ENCODE measurements at places on chromosomes 13 and 19.

- no peak for DNase-seq
These were observed 14.3 kb downstream of the RASA3 start for GRCh38 chr13:114118086-114118485.

- DNase-seq = no peak
These were observed 453.9 kb downstream of the COG6 start for GRCh38 chr13:40109351-40109844.

DNA sequence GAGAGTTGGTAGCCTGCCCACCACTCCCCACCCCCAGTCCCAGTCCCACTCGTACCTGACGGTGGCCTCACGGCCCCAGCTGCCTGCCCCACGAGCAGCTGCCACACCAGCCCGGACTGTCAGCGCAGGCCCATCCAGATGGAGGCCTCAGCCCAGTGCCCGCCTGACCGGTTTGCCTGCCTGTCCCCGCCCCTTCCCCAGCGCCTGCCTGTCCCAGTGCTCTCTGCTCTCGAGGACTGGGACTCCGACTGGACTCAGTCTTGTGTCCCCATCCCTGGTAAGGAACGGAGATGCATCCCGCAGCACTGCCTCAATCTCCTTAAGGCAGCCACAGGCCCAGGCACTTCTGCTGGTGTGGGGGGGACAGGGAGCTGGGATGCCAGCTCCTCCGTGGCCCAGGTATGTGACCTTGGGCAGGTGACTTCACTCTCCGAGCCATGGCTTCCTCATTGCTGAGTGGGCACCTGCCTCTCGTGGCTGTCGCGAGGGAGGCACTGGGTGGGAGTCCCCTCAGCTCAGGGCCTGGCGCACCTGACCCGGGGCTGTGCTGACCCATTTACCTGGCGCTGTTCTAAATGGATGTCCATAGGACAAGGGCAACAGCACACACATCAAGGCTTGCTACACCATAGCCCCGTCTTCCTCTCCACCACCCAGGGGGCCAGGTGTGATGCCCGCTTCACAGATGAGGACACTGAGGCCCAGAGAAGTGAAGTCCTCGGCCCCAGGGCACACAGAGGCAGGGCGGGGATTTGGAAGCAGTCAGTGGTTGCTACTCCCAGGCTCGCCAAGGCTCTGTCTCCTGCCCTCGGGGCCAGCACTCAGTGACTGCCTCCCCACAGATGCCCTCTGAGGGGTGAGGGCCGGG is at the start of gene NKPD1:
Gene NKPD1, minus strand, starts transcription at position 113 of the 868 bp plus-strand sequence. CDS start 832 bp downstream, outside the sequence.
- DNase-seq = no peak

- no peak for DNase-seq
These were observed 647 bp upstream of the KLF12 start for GRCh38 chr13:74134777-74135325.

- DNase-seq = no peak
These were observed 27.7 kb downstream of the MPHOSPH8 start for GRCh38 chr13:19661126-19661525.

GRCh38 chr13:44350775-44351504 is 22.7 kb upstream of the SERP2 start:
- no peak for DNase-seq

DNA sequence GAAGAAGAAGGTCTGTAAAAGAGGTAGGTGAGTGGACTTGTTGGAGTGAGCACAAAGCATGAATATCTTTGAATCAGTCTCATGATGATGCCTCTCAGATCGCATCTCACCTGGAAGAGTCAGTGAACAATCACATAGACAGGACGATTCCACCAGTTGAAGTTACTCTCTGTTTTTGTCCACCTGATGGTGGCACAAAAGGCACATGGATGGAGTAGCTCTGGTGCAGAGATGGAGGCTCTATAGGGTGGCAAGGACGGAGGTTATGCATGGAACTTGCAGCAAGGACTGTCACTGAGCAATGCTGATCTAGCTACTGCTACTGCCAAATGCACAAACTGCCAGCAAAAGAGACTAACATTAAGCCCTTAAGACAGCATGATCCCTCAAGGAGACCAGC is 10.3 kb upstream of the MYCBP2 start:
- DNase-seq = no peak

GRCh38 chr13:109667807-109668291 is 118.5 kb downstream of the IRS2 start:
- DNase-seq = peak; percentile 18

GRCh38 chr13:108743522-108743921 is 114.1 kb downstream of the MYO16 start:
- DNase-seq = no peak
